ENCODE measurements at places on chromosomes 16 and 17.

DNA sequence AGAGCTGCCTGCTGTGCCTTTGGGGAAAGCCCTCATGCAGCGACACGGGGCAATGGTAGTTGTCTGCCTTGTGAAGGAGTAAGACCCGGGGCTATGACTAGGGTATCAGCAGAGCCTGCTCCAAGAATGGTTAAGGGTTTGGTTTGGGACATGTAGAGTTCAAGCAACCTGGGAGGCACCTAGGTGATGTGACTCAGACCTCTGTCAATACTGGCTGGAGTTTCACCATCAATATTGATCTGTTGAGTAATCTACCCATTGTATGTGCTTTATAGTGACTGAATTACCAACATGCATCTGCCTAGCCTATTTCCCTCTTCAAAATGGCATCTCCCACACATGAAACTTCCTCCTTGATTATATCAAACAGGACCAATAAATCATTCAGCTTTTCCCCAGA is 398.4 kb upstream of the HSBP1 start:
- no peak for DNase-seq

DNA sequence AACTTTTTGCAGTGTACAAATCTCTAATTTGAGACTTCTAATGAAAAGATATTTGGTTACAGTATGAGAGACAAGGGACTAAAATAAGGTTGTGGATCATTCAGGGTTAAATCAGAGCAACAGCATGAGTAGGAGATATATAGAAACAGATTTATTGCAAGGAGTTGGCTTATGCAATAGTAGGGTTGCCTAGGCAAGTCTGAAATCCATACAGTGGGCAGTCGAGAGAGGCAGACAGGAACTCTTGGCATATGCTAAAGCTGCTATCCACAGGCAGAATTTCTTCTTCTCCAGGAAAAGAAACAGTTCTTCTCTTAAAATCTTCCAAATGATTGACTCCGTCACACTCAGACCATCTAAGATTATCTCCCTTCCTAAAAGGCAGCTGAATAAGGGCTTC is 500.8 kb downstream of the MAF start:
- peak; percentile 6 for DNase-seq

- DNase-seq: no peak
Measured at GRCh38 chr17:35051183-35051578, 12.3 kb downstream of the RFFL start.

GRCh38 chr17:74362069-74362405 is 369 bp upstream of the BTBD17 start:
- no peak for DNase-seq

GRCh38 chr17:7478276-7479212 is 887 bp downstream of the ZBTB4 start:
- peak; percentile 26 for DNase-seq

DNA sequence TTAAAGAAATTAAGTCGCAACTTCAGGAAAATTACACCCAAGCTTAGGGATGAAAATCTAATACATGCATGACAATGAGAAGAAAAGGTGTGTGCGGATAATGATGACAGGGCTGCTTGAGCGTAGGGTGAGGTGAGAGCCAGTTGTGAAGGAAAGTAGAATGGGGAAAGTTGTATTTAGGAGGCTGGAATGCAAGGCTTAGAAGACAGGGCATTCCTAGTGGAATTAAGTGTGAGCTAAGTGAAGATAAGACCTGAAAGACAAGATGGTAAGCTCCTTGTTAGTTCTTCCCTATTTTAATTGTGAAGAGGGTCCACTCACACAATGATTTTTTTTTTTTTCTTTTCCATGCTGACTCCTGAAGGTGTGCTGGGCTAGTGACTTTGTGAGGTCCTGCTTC is 519.5 kb upstream of the SALL1 start:
- DNase-seq: no peak

GRCh38 chr16:11251525-11252481 is 4.2 kb downstream of the SOCS1 start:
- peak; percentile 40 for DNase-seq

- DNase-seq: no peak
Measured at GRCh38 chr17:34015253-34015652, 239.8 kb upstream of the CCL2 start.

DNA sequence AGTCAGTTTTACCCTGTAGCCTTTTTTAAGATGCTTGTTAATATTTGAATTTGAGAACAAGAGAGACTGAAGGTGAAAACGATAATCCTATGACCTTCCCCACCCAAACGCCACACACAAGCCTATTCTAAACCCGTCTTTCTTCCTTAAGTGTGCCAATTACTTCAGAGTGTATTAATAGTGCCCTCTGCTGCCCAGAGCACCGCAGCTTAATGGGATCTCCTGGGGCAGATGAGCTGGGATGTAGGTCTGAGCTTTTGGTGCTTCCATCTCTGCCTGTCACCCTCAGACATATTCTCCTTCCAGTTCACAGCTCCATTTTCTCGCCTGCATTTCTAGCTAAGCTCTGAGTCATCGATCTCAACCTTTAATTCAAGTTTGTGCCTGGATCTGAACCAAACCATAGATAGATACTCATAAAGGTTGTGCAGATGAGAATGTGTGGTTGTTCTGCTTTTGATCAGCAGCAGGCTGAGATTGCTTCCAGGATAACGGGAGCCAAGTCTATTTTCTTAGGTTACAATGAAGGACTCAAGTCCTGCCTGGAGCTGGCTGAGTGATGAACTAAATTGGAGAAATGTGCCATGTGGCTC is 46.4 kb upstream of the CDH13 start:
- peak; percentile 72 for DNase-seq

- no peak for DNase-seq
Measured at GRCh38 chr16:15434425-15435215, at the start of gene BMERB1. BMERB1 (plus strand) TSS chr16:15434588; CDS start chr16:15434654, 66 bp downstream.

DNA sequence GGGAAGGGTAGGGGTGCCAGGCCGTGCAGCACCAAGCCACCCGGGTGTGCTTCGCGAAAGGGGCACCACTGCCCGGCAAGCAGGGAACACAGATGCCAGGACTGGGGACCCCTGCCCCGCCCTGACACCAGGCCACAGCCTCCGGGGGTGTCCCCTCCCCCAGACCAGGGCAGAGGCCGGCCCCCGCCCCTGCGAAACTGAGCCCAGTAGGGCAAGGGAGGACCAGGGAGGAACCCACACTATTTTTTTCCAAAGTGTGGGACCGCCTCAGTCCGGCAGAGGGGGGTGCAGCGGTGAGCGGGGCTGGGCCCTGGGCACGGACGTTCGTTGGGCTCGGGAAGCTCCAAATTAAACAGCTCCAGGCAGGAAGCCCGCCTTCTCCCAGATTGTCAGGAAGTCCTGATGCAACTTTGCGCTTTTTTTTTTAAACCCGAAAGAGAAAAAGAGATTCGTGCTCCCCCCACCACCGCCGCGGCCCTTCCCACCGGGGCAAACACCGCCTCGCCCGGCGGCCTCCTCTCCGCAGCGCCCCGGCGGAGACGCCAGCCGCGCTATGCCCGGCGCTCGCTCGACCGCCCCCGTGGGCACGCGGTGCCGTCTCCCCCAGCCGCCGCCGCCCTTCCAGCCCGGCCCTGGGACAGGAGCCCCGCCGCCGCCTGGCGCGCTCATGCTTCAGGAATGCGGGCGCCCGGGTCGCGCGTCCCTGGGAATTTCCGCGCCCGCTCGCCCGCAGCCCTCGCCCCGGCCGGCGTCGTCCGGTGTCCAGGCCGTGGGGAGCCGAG is 755 bp downstream of the PIEZO1 start:
- peak; percentile 54 for DNase-seq

DNA sequence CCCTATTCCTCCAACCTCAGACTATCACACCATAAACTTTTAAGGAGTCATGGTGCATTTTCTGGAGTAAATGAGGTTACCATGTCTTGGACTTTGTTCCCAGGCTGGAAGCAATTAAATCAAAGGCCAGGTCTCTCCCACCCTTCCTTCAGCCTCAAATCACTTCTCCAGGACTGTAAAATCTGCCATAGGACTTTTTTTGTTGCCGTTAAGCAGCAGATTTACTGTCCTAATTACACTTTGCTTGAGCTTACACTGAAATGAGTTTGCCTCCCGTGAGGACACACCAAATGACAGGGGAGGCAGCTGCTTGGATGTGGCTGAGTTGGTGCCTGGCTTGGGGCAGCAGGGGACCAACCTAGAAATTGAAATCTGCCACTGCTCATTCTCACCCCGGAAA is 14.7 kb downstream of the DCAKD start:
- no peak for DNase-seq

- no peak for DNase-seq
Measured at GRCh38 chr16:9260666-9261065, 169.2 kb downstream of the HAPSTR1 start.

- no peak for DNase-seq
Measured at GRCh38 chr16:85944572-85945423, 45.8 kb downstream of the IRF8 start.

- no peak for DNase-seq
Measured at GRCh38 chr16:49618955-49619354, 237.0 kb downstream of the ZNF423 start.

DNA sequence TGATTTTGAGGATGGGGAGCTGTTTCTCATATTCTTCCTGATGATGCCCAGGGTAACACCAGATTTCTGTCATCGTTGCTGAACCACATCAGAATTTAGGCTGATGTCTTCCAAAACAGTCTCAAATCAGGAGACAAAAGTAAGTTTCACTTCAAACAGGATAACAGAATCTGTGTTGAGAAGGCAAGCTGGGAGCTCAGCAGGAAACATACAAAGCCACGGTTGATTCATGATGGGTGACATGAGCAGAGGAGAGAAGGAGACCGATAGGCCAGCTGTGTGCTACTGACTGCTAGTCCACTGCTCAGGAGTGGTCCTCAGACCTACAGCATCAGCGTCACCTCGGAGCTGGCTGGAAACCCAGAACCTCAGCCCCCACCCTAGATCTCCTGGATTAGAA is 62.9 kb upstream of the RCVRN start:
- no peak for DNase-seq

- peak; percentile 66 for DNase-seq
Measured at GRCh38 chr17:65231662-65232335, 94.6 kb downstream of the RGS9 start.
